EL (cell line): ENCODE measurements at places on chromosomes 13 and 19.

DNA sequence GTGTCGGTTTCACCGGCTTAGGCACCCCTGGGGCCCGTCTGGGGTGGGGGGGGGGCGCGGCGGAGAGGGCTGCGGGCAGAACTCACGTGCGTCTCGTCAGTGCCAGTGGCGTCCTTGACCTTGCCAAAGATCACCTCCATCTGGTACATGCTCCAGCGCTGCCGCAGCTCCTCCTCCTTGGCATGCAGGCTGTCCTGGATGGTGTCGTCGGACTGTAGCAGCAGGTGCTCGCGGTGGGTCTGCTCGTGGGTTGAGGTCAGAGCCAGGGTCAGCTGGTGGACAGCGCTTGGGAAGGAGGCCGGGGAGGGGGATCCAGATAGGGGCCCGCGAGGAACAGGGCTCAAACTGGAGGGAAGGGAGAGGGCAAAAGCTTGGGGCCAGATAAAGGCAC is 4.7 kb upstream of the RGL3 start:
- DNase-seq = no peak

GRCh38 chr13:40172149-40172591 is 494.3 kb downstream of the FOXO1 start:
- DNase-seq = no peak

DNA sequence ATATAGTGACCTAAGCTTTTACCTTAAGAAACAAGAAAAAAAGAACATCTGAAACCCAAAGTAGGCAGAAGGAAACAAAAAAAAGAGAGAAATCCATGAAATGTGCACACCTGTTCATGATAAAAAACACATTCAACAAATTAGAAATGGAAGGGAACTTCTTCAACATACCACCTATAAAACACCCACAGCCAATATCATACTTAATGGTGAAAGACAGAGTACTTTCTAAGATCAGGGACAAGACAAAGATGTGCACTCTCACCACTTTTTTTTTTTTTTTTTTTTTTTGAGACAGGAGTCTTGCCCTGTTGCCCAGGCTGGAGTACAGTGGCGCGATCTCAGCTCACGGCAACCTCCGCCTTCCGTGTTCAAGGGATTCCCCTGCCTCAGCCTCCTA is 29.2 kb downstream of the ZNF45 start:
- no peak for DNase-seq

- DNase-seq = no peak
Measured at GRCh38 chr13:22014469-22014868, 343.6 kb downstream of the FGF9 start.

GRCh38 chr13:111296417-111296816 is 24.0 kb upstream of the TEX29 start:
- DNase-seq = no peak
